ENCODE measurements at places on chromosomes 1 and 21.

DNA sequence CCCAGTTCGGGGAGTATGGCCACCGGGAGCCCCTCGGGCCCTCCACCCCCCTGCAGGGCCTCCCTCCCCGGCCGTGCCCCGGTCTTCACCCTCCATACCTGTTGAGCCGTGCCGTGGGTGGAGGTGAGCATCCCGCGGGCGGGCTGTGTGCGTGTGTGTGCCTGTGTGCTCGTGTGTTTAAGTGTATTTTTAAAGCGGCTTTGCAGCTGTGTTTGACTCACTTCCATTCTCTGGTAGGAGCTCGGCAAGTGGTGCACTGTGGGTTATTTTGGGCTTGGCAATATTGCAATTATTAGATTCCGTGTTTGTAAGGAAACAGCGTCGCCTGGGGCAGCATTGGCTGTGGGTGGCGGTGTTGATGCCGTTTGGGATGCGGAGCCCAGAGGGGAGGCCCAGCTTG, 20.3 kb upstream of the PLCH2 start:
- DNase-seq: no peak

DNA sequence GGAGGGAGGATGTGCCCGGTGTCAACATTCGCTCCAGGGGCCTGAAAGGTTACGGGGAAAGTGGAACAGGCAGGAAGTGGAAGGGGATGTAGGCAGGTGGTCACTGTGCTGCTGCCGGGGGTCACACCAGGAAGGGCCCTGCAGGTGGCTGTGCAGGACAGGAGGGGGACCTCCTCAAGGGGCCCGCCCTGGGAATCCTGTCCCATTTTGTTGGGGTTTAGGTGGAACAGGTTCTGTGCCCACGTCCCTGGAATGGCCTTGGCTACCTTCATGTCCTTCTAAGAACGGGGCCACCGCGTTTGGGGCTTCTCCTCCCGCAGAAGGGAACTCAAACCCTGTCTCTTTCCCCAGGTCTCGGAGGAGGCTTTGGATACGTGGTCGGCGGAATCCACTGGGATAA, 11.9 kb downstream of the SLC45A1 start:
- no peak for DNase-seq

DNA sequence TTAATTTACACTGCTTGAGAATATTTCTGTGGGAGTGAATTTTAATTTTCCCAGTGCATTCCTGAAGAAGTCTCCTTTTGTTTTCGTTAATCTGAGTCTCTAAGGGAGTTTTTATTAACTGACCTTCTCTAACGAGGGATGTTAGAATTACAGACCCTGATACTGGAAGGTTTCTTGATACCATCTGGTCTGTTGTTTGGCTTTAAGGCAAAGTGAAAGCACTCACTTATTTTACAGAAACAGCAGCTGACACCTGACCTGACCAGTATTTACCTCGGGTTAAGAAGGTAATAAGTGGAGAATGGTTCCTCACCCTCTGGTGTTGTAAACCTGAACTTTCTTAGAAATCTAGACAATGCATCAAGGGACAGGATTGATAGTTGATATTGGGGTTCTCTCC, 12.4 kb downstream of the CDC14A start:
- no peak for DNase-seq

- DNase-seq: no peak
Observed at GRCh38 chr1:61980561-61980960, 214.1 kb upstream of the L1TD1 start.

DNA sequence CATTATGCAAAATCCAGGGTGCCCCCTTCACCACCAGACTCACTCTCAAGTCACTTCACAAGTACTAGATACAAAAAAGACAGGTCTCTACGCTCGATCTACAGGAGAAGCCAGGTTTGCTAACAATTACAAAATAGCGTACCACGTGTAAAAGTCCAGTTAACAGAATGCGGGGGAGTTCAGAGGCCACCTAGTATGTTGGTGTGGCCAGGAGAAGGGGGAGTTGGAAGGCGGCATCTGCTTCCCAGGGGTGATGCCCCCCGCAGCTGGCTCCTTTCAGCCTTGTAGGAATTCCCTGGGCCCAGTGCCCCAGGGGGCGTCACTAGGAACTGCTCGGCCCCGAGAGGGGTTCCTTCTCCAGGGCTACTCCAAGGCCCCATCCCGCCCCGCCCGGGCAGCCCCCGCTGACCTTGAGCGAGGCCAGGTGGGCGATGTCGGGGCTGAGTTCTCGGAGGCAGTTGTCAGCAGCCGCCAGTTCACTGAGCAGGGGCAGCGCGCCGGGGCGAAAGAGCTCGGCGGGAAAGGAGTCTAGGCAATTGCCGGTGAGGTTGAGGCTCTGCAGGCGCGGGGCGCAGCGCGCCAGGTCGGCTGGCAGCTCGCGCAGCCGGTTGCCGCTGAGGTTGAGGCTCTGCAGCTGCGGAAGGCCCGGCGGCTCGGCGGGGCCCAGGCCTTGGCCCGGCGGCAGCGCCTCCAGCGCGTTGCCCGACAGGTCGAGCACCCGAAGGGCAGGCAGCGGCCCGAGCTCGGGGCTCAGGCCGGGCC, 664 bp downstream of the LRRC47 start:
- no peak for DNase-seq

GRCh38 chr1:228136901-228137300, 3.2 kb upstream of the GUK1 start:
- no peak for DNase-seq

DNA sequence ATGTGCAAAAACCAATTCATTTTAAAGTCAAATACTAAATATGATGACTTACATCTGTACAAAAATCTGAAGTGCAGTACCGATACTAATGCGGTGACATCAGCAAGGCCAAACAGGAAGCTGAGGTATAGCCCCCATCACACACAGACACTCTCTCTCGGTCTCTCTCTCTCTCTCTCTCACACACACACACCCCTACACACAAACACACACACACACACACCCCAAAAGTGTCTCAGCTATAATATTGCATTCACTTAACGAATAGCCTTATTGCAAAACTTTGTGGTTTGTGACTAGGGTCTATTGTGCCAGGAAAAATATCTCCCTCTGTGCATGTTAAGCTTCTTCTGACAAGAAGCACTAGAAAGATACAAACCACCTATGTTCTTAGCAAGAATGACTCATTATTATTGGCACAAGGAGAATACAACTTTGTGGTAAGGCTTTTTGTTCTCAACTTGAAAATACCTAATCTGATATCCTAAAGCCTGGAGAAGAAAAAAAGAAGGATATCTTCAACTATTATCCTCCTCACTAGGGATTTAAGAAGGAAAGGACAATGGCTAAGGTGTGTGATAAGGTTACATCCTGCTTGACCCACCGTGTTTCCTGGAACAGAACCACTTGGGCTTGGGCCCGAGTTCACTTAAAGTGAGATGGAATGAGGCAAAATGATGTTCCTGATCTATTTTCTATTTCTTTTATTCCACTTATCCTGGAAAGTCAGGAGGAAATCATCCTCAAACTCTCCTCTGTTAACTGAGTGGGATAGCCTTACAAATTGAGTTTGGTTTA, 107.1 kb downstream of the NIBAN1 start:
- DNase-seq: peak; percentile 88

DNA sequence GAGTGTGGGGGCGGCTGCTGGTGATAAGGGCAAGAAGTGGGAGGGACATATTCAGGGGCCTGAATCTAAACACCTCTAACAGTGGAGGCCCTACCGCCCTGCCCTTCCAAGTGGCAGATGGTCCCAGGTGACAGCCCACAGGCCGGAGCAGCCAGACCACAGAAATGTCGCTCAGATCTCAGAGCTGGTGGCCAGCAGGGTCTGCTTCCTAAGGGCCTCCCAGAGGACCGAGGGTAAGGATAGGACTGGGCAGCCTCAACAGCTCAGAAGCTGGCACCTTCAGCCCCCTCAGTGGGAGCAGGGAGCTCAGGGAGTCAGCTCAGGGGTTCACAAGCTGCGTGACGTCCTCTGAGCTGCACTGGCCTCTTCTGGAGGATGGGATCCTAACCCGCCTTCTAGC, 201.8 kb upstream of the ZC3H12A start:
- DNase-seq: no peak

- peak; percentile 56 for DNase-seq
Observed at GRCh38 chr1:21508580-21509350, 458 bp upstream of the ALPL start.

- no peak for DNase-seq
Observed at GRCh38 chr1:83818916-83819315, 180.0 kb downstream of the TTLL7 start.

GRCh38 chr1:1331068-1331965, at the start of gene TAS1R3:
TAS1R3 (plus strand) TSS chr1:1331280; CDS start chr1:1331346, 66 bp downstream.
- no peak for DNase-seq

- DNase-seq: no peak
Observed at GRCh38 chr1:219988387-219988786, 57.9 kb downstream of the EPRS1 start.

GRCh38 chr1:7975212-7975865, 13.8 kb downstream of the PARK7 start:
- DNase-seq: peak; percentile 52

GRCh38 chr1:197016751-197017150, 39.4 kb downstream of the CFHR5 start:
- no peak for DNase-seq

DNA sequence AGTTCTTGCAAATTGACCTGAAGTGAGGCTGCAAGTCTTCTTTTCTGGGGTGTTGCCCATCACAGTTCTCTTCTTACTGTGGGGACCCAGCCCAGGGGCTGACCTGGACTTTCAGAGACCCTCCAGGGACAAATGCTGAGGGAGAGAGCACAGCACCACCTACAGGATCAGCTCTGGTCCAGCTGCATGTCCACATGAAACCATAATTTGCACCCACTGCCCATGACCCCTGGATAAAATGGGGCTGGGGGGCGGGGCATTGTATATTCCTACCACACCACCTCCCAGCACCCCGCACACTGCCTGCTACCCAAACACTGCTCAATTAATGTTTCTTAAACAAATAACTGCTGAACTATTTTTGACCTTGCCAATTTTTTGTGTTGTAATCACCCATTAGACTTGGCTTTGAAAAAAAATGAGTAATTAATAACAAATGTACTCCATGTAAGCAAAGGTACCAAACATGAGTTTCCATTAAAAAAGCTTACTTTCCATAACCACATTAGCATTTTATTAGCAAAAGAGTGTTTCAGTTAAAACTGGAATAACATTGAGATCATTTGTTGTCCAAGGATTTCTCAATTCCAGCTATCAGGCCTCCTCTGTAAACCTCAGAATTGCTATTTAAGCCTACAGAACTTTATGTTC, 168.0 kb upstream of the RAB4A start:
- DNase-seq: no peak
